ENCODE measurements at places on chromosomes 3 and 15.

DNA sequence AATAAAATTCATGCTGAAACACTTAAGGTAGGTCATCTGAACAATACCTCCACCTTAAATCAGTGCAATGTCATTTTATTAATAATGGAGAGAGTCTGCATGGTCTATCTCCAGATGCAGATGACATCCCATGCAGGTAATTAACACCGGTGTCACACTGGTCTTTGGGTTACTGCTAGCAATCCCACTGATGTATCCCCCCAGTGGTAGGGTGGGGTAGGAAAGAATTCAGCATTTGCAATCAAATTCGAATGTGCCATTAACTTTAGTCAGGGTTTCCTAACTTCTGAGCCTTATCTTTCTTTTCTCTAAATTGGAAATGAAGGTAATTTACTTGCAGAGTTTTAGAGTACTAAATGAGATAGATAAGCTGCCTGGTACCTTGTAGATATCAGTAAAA lies 44.4 kb downstream of the KIF15 start:
- no peak for DNase-seq

DNA sequence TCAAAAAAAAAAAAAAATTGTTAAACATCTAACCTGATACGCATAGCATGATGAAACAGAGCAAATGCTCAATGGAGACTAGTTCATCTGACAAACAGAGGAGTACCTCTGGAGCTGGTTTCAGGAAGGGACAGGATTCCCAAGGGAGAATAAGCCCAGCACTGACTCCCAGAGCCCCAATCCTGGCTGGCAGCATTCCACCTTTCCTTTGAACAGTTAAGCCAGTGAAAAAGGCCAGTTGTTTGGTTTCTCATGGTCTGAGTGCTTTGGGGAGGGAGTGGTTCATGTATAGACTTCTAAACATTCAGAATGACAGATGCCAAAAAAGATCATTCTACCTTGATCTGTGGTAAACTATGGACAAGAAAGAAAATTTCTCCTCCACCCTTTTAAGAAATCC lies 277.9 kb upstream of the RARB start:
- DNase-seq = no peak

GRCh38 chr3:46845397-46845859 lies 17.8 kb downstream of the MYL3 start:
- no peak for DNase-seq

DNA sequence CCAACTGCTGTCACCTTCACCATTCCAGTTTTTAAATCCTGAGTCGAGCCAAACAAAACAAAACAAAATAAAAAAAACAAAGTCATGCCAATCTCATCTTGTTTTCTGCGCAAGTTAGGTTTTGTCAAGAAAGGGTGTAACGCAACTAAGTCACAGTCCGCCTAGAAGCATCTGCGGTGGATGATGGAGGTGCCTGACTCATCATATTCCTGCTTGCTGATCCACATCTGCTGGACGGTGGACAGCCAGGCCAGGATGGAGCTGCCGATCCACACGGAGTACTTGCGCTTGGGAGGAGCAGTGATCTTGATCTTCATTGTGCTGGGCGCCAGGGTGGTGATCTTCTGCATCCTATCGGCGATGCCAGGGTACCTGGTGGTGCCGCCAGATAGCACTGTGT lies 162.1 kb downstream of the WDR76 start:
- DNase-seq = no peak

- DNase-seq = no peak
These were observed 982.2 kb upstream of the SEMA6D start for GRCh38 chr15:46735115-46735514.
